ENCODE measurements at places on chromosomes 11 and 22. TPM values are rescaled to one million over a fixed set of nuclear protein-coding genes. Genes with fewer than 3 reads are reported as not detected.

LYVE1 gene
- total RNA-seq = 70.8 TPM

DNA sequence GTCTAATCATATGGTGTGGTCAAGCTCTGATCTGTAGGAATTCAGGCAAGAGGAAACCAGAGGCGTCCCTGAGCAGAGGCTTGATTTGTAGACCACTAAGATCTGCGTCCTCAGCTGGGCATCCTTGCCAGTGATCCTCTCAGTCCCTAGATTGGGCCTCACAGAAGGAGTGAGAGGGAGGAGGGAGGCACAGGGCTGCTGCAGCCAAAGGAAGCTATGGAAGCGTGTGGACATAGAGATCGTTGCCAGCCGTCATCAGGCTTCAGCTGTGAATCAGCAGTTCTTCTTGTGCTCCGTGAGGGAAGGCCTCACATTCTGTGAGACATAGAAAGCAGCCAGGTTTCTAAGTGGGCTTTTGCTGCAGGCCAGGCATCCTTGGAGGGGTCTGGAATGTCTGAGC, 254.6 kb upstream of the KIRREL3 start:
- peak; percentile 77 for DNase-seq

DNA sequence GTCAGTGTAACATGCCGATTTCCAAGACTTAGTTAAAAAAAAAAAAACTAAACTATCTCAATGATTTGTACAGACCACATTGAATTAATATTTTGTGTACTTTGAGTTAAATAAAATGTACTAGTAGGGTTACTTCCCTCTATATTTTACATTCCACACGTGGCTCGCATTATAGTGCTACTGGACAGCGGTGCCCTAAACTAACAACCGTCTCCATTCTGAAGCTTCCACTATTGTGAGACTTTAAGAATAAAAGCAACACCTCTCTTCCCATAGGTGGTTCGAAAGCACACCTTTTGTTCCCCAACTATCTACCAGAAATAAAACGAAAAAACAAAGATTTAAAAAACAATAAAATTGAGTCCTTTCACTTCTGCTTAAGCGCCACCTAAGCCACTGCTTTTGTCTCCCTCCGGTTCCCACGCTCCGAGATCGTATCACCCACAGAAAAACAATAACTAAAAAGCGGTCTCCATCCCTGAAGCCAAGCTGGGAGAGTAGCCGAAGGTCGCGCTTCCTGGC, 380 bp upstream of the TTC17 start:
- no peak for DNase-seq

- DNase-seq = no peak
Observed at GRCh38 chr22:36901411-36902142, 11.9 kb upstream of the CSF2RB start.

- DNase-seq = peak; percentile 69
Observed at GRCh38 chr11:727859-728748, 19.2 kb upstream of the TALDO1 start.

DNA sequence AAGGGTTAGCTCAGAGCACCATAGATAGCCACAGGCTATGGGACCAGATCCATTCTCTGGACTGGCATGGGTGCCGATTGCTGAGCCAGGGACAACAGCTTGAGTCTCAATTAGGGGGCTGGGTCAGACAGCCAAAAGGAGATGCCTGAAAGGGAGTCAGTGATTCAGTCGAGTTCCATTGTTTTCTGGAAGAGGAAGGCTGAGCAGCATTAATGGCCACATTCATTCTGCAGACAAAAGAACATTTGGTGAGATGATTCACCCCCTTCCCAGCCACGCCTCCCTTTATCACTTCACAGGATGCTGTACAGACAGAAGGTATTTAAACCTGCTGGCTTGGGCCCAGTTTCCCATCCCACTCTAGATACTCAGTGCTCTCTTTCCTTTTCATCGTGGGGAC, 131.9 kb downstream of the ADAMTS15 start:
- peak; percentile 30 for DNase-seq

MS4A4A gene
- total RNA-seq = 11.1 TPM

GPR83 gene
- 0.06 TPM for total RNA-seq

GRCh38 chr11:35066783-35067423, 72.1 kb upstream of the CD44 start:
- DNase-seq = no peak

- DNase-seq = no peak
Observed at GRCh38 chr22:42385696-42386095, 46.5 kb downstream of the NFAM1 start.

GRCh38 chr11:14783788-14784187, 108.2 kb downstream of the CYP2R1 start:
- no peak for DNase-seq

DNA sequence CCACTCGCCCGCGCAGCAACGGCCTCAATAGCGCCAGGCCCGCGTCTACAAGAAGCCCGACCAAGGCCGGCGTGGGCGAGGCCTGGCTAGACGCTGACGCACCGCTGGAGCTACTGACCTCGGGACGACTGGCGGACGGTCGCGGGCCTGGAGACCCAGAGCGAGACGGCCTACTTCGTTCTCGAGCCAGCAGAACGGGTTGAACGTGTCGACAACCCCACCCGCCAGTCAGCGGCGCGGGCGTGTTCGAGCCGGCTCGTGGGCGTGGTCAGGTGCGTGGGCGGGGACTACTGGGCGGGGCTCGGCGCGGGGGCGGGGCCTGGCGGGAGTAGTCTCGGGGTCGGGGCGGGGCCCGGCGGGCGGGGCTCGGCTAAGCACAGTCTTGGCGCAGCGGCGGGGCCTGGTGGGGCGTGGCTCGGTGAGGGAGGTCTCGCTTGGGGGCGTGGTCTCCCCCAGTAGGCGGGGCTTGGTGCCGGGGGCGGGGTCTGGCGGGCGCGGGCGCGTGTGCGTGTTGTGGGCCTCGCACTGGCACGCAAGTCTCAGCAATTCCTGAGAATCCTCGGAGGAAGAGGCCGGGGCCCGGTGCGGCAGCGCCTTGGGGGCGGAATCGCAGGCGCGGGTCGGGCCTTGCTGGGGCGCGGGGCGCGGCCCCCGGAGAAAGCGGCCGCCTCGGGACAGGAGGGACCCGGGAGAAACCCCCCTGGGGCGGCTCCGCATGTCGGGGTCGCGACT, at the start of gene RNH1:
RNH1 (minus strand) TSS at position 248 of the 732 bp plus-strand sequence. CDS start 5,080 bp downstream, outside the sequence.
- DNase-seq = peak; percentile 97

- DNase-seq = no peak
Observed at GRCh38 chr11:60858731-60859464, 3.1 kb upstream of the PTGDR2 start.

All from lung (tissue), 17 donors.